SK-N-SH treated with all-trans-retinoic acid at 6 μM for 48 hours (cell line): ENCODE measurements at places on chromosomes 12 and 14.

DNA sequence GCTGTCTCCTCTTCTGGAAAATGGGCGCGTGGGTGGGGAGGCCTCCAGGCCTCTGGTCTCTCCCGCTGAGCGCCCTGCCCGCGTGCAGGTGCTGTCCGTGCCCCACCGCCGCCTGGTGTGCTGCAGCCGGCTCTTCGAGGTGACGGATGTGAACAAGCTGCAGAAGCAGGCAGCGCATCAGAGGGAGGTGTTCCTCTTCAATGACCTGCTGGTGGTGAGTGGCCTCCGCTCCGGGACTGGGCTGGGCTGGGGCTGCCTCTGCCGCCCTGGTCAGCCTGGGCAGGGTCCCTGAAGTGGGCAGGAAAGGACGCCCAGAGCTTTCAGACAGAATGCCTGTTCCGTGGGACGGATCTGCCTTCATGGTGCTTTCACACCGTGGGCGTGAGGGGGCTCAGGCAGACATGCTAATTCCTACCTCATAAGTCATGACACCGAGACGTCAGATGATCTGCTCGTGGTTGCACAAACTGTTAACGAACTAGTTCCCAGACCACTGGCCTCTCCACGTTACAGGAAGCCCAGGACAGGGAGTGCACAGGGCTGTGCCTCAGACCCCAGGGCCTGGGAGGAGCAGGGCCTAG lies 50.5 kb downstream of the SLC6A12 start:
- ATAC-seq = no peak

GRCh38 chr14:90512329-90512991 lies 115.6 kb downstream of the CALM1 start:
- ATAC-seq = no peak

DNA sequence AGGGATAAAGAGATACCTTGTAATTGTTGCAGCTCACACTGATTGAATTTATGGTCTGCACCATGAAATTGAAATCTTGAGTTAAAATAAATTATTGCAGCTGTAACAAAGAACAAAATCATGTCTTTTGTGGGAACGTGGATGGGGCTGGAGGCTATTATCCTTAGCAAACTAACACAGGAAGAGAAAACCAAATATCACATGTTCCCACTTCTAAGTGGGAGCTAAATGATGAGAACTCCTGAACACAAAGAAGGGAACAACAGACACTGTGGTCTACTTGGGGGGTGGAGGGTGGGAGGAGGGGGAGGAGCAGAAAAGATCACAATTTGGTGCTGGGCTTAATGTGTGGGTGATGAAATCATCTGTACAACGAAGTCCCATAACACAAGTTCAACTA lies 22.6 kb downstream of the ERP27 start:
- ATAC-seq = no peak

DNA sequence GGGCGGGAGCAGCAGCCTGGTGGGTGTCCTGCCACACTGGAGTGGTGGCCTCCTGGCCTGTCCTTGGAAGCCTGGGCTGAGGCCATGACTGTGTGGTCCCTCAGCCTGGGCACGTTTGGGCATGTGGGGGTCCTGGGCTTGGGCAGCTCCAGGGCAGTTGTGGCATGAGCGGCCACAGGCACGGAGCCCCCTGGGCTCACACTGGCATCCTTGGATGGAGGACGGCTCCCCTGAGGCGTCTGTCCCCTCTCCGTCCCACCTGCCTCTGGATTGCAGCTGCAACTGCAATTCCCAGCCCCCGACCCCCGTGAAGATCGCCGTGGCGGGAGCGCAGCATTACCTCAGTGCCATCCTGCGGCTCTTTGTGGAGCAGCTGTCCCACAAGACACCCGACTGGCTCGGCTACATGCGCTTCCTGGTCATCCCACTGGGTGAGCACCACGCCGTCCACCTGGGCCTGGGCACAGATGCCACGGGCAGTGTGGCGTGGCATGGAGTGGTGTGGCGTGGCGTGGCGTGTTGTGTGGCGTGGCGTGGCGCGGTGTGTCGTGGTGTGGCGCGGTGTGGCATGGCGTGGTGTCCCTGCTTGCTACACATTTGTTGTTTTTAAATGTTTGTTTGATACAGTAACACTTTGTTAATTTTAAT lies 15.1 kb upstream of the TEX22 start:
- no peak for ATAC-seq

- no peak for ATAC-seq
These were observed 420.5 kb downstream of the ZFP36L1 start for GRCh38 chr14:68372368-68372767.

- no peak for ATAC-seq
These were observed 33.8 kb downstream of the ZFP36L1 start for GRCh38 chr14:68759017-68759560.

DNA sequence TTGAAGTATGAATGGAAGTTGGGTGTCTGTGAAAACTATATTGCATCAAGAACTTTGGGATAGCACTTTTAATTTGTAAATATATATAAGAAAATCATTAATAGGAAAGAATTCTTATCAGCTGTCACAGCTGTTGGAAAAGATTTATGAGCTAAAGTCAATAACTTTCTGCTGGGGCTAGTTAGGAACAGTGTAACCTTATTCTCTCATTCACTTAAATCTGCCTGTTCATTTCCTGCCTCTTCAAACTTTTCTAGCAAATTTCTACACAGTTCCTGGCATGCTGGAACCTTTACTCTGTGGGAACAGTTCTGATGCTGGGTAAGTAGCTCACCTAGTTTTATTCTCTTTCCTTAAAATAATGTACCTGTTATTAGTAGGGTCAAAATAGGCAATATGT lies 109.9 kb downstream of the SCN8A start:
- no peak for ATAC-seq

DNA sequence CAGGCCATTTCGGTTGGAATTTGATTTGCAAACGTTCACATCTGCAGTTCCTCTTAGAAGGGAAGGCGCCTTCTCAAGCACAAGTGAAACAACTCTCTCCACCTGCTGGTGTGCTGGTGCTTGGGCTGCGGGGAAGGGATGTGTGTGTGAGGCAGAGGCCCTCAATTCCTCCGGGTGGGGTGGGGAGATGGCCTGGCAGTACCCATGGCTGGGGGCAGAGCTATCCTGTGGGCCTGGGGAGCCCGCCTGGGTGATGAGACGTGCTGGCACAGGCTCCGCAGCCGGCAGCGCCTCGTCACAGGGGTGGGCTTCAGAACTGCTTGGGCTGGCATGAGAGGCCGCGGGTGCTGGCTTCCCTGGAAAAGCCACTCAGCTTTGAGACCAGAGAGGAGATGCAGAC lies 28.9 kb upstream of the TDRD9 start:
- no peak for ATAC-seq

DNA sequence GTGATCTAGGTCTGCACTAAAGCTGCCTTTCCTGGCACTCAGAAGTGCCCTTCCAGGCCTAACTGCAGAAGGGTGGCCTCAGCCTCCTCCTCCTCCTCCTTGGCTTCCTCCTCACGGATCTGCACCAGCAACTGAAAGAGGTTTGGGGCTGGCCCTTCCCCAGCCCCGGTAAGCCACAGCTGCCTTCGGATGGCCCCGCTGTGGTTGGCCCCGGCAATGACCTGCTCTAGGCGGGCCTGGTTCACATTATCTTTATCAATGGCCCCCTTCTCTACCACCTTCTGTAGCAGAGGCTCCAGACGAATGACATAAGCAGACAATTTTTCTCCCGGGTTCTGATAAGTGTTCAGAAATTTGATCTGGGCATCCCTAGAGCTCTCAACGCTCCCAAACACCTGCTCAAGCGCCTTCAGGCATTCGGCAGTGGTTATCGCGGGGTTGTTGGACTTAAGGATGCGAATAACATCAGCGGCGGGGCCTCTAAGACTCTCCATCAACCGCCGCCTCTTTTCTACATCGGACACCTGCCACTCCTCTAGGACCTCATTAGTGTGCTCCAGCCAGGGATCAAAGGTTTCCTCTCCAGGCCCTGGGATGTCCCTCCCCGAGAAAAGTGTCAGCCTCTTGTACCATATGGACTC lies 1.5 kb downstream of the PNMA1 start:
- ATAC-seq = peak; percentile 48

DNA sequence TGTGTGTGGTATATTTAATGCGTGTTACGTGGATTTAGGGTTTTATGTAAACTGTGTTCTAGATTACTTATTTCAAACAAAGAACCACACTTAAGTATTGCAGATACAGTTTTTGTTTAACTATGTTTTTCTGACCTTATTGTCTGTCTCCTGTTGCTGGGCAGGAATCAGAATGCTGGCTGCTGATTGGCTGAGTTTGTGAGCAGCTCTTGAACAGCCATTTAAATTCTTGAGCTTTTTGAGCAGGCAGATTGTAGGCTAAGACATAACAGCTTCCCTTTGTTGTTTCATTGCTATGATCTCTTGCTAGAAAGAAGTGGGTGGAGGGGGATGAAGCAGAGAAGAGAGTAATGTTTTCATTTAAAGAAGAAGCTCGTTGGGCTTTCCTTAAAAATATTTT lies 52.2 kb downstream of the ATF7IP start:
- peak; percentile 93 for ATAC-seq

DNA sequence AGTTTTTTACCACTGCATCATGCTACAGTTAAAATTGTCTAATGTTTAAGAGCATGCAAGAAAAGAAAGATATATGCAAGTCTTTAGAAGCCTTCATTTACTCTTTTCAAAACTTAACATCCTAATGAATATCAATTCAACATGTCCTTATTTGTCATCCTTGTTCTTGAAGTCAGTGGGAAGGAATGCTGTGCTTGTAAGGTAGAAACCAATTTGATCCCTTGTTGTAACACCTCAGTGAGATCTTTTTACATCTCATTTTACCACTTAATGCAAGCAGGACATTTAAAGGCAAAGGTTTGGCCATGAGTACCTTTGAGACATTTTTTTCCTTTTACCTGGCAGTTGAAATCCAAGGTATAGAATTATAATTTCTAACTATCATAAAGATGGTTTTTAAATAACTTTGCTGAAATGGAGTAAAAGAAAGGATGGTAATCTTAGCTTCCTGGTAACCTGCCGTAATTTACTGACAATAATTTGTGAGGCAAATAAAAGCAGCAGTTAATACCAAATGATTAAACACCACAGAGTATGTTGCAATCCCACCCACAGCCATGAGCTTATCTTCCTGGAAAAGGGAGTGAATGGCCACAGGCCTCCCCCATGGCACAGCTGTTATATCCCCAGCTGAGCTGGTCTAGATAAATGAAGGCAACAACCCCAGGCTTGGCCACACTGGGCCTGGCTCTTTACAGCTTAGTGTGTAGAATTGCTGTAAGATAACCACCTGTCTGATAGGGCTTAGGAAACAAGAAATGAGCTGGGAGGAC lies 33.2 kb upstream of the STRN3 start:
- no peak for ATAC-seq

DNA sequence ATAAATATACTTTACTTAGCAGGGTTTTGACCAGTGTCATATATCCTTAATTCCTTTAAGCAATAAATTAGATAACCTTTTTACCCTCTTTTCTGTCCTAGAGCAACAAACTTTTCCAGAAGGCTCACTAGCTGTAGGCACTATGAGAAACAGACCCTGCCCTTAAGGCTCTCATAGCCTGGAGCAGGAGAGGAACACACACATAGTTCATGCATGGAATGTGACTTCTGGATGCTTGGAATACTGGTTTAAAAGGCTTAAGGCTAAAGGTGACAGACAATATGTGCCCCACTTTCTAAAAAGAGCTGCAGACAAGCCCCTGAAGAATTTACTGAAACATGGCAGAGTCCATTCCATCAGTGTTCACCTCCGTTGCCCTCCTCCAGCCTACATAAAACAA lies 237.2 kb downstream of the TTC8 start:
- ATAC-seq = no peak

- no peak for ATAC-seq
These were observed 354.0 kb downstream of the FLRT2 start for GRCh38 chr14:85883966-85884365.

DNA sequence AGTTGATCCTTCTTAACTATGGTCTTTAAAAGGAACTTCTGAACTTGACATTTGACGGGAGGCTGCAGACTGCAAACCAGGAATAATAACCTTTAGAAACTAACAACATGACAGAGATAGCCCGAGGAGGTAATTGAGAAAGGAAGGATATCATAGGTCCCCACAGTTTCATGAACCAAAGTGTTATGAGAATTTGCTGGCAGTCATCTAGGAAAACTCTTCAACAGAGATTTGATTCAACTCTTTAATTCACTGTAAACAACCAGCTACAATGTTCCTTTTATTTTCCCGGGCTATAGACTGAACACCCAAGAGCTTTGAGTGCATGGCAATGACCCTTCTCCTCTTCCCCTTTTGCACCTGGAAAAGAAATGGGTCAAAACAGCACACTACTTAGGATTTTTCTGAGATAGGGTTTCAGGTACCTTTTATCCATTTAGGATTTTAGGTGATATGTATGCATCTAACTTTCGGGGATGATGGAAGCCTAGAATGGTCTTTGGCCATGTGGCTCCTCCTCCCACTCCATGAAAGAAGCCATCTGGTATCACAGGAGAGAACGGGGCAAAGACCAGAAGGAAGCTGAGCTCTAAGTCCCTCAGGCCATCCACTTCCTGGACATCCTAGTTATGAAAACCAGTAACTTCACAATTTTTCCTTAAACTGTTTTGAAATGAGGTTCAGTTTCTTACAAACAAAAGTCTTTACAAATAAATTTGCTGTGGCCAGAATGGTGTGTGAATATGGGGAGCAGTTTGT lies 23.0 kb downstream of the GLT8D2 start:
- ATAC-seq = no peak

GRCh38 chr12:56590237-56590830 lies 39.8 kb downstream of the BAZ2A start:
- peak; percentile 37 for ATAC-seq

DNA sequence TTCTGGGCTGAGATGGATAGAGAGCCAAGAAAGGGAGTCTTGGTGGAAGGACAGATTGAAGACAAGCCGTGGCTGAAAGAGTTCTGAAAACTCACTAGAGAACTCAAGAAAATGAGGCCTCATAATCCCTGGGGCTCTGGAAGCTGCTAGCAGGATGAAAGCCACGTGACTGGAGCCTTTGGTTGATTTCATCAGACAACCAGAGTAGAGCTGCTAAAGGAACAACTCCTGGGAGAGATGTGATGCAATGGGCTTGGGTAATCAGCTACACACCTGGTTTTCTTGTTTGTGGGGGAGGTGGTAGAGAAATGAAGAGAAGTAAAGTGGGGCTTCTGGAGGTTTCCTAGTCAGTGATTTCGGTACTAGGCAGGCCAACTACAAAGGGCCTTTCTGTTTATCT lies 13.4 kb downstream of the CSRNP2 start:
- no peak for ATAC-seq

DNA sequence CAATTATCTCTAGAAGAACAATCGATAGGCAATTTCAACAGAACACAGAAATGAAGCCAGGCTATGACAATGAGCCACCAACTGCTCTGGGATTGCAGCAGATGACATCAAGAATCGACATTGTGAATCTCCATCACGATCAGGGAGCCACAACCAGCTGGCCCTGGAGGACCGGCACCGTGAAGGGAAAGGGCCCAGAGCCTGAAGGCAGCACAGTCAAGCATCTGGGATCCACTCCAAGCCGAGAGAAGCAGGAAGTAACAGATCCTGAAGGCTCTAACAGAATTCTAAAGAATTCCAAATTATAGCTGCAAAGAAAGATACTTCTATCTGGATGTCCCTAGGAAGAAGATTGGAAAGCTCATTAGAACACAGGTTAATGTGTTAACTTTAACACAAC lies 61.0 kb downstream of the LRRC74A start:
- ATAC-seq = 0 out of 3 replicates have a peak, but pooled peaks have one; percentile 26
